NCI-H526 (cell line): ENCODE measurements at places on chromosomes 1 and 21.

- DNase-seq: no peak
Observed at GRCh38 chr1:4699376-4700301, 45.2 kb downstream of the AJAP1 start.

GRCh38 chr1:117632269-117633067 is 26.6 kb downstream of the TENT5C start:
- no peak for DNase-seq

DNA sequence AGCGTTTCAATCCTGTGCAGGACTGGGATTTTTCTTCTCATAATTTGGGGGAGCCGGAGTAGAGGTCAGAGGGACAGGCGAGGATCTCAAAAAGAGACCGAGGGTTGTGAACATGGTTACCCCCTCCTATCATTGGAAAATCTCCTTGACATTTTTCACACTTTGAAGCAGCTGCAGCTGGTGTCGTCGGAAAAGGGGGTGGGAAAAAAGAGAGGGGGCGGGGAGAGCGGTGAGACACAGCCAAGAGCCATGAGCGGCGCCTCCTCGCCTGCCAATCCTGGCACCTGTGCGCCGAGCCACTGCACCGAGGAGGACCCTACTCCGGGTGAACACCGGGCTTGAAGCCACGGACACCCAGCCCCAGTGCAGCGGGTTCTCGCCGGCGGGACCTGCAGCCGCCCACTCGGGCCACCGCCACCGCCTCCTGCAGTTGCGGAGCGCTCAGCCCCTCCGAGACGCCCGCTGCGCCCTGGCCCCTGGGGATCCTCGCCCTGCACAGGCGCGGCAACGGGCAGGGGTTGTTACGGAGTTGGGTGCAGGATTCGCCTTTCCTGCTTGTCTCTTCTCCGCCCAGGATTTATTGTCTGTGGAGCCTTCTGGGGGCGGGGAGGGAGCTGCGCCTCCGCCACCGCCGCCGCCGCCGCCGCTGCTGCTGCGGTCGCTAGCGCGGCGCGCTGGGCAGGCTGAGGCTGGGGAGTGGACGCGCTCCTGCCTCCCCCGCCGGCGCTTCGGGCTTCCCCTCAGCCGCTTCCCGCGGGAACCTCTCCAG is at the start of gene LRRC7:
TSS of gene LRRC7 (plus strand) at position 271 of the 769 bp plus-strand sequence. CDS start 718 bp downstream, outside the sequence.
- DNase-seq: peak; percentile 87

- DNase-seq: no peak
Observed at GRCh38 chr1:218266356-218266755, 18.7 kb upstream of the RRP15 start.

GRCh38 chr1:58570094-58570493 is 7.0 kb downstream of the TACSTD2 start:
- DNase-seq: no peak

DNA sequence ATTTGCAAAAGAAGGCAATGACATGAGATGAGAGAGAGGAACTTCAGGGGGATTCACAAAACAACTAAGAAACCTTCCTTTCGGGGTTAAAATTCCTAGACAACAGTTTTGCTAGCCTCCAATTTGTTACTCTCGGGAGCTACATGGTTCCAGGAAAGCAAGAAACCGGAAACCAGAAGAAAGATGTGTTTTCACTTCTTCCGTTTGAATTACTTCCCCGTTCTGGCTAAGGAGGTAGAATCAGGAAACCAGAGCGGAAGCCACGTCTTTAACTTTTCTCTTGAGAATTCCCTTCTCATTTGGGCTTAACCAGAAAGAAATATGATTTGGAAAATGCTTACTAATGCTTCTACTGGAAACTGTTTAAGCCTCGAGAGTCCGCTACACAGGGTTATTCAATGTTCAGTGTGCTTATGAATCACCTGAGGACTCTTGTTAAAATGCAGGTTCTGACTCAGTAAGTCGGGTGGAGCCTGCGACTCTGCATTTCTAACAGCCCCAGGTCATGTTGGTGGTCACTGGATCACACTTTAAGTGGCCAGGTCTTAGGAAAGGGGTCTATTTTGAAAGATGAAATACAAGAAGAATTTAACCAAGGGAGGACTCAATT is 43.5 kb upstream of the MCOLN3 start:
- no peak for DNase-seq

DNA sequence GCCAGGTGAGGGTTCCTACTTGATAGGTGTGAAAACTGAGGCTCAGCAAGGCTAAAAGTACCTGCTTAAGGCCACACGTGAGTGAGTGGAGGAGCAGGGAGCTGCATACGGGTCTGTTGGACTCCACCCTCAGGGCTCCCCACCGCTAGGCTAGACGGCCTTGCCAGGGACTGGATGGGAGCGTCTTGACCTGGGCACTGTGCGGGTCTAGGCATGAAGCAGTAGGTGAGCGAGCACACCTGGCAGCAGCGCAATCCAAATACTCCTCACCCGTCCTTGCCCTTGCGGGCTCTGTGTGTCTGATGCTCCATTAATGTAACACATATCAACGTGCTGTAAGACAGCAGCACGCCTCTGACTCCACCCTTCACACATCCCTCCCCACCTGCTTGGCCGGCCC is 94.0 kb downstream of the LACTBL1 start:
- DNase-seq: no peak

DNA sequence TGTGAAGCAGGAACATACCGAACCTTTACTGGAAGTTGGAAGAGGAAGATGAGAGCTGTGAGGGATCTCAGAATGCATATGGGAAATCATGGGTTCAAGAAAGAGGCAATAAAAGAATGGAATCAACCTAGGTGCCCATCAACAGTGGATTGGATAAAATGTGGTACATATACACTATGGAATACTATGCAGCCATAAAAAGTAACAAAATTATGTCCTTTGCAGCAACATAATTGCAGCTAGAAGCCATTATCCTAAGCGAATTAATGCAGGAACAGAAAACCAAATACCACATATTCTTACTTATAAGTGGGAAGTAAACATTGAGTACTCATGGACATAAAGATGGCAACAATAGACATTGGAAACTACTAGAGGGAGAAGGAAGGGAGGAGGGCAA is 40.4 kb downstream of the NIBAN1 start:
- no peak for DNase-seq

DNA sequence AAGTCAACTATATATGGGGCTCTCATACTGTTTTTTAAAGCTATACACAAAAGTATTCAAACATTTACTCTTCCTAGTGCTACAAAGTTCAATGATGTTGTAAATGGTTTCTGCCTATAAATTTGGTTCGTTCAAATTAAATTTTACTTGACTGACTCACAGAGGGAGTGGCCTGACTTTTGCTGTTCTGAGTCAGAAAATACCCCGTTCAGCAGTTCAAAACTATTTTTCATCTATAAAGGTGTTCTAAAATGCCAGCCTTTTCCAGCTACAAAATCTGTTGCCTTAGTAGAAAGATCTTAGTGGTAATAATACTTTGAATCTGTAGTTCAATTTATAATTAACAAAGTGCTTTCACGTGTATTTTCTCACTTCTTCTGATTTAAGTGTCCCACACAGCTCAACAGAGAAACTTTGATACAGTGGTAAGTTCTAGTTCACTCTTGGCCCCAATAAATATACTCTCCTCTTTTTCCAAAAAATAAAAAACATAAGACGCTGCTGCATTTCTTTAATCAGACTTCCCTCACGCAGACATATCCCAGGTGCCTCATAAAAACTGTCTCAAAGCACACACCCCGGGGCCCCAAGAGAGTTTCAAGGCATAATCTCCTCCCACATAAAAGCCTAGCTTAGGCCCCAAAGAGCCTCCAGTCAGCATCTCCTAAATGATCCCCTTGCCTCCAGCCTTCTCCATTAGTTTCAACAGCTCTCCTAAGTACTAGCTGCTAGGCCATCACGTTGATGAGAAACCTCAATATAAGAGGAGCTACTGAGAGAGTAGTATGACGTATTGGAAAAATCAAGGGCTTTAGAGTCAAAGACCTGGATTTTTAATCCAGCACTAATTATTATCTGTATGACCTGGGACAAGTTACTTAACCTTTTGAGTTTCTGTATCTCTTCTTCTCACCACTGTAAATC is 3.2 kb downstream of the PTP4A2 start:
- no peak for DNase-seq

- no peak for DNase-seq
Observed at GRCh38 chr1:8015809-8016165, 10.3 kb downstream of the ERRFI1 start.

- DNase-seq: no peak
Observed at GRCh38 chr1:224057461-224058199, 56.3 kb upstream of the FBXO28 start.

DNA sequence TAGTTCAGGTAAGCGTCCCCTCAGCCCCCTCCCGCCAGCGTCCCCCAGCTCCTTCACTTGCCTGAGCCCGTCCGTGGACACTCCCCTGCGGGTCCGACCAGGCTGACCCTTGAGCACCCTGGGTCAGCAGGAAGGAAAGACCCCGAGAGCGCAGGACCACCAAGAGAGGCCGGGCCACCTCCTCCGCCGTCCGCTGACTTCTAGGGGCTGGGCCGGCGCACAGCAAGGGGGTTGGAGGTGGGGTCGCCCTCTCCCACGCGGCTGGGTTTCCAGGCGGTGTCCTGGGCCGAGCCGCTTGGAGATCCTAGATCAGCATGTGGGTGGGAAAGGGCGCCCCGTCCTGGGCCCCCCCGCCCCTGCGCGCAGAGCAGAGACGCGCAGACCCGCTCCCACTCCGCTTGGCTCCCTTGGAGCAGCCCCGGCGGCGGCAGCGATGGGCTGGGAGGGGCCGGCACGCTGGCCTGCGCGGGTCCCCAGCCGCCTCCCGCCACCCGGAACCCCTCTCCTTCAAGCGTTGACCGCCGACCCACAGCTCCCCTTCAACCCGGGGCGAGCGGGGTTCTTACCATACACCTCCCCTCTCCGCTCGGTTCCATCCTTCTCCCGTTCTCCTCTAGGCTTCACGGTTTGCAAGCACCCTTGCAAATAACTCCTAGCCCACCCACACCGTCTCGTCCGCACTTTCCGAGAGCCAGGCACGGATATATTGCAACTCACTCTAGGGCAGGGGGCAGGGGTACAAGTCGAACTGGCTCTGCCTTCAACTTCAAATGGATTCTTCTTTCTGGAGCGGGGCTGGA is 7.5 kb downstream of the KNCN start:
- no peak for DNase-seq

GRCh38 chr1:156689035-156689952 is 12.1 kb upstream of the NES start:
- peak; percentile 88 for DNase-seq

DNA sequence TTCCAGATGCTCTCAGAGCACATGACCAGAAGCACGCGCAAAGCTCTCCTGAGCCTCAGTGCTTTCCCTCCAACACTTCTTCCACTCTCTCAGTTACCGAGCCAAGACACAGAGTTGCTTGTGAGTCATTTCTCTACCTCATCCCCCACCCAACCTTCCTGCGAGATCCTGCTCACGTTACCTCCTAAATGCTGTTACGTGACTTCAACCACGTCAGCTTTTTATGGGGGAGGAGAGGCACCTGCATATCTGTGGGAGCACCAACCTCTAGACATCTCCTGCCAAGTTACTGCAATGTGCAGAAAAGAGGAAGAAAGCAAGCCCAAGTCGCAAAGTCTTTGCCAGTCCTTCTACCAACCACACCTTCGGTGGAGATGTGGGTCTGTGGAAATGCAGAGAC is 27.2 kb upstream of the ERG start:
- no peak for DNase-seq

GRCh38 chr1:25800703-25801377 is 847 bp downstream of the SELENON start:
- no peak for DNase-seq

DNA sequence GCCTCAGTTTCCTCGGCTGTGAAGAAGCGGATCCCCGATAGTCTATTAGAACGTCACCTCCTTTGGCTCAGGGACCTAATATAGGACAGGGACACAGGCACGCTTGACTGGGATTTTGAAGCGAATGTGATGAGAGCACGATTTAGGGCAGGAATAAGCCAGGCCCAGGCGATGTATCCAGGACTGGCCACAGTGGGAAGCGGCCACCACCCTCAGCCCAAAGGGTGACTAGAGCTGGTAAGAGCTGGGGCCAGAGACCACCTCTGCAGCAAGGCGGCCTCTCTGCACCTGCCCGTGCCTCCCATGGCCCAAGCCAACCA is 100.0 kb upstream of the VAMP3 start:
- no peak for DNase-seq

GRCh38 chr1:167544447-167545093 is 9.0 kb downstream of the CREG1 start:
- no peak for DNase-seq

GRCh38 chr1:203116091-203116820 is 11.3 kb upstream of the ADORA1 start:
- no peak for DNase-seq

DNA sequence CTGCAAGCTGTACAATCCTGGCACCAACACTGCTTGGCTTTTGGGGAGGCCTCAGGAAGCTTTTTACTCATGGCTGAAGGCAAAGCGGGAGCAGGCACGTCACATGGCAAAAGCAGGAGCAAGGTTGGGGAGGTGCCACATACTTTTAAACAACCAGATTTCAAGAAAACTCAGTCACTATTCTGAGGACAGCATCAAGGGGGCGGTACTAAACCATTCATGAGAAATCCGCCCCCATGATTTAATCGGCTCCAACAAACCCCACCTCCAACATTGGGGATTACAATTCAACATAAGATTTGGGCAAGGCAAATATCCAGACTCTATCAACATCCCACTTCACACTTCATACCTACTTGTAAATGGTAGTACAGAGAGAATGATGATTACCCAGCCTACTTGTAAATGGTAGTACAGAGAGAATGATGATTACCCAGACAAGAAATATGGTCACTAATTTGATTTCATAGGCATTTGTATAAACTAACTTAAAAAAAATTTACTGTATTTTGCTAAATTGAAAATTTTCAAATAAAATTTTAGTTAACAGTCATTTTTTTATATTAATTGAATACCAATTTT is 24.9 kb downstream of the ATP5PF start:
- DNase-seq: no peak

- no peak for DNase-seq
Observed at GRCh38 chr1:40451238-40451585, 936 bp downstream of the ZFP69B start.
